ENCODE measurements at places on chromosomes 5 and 9.

DNA sequence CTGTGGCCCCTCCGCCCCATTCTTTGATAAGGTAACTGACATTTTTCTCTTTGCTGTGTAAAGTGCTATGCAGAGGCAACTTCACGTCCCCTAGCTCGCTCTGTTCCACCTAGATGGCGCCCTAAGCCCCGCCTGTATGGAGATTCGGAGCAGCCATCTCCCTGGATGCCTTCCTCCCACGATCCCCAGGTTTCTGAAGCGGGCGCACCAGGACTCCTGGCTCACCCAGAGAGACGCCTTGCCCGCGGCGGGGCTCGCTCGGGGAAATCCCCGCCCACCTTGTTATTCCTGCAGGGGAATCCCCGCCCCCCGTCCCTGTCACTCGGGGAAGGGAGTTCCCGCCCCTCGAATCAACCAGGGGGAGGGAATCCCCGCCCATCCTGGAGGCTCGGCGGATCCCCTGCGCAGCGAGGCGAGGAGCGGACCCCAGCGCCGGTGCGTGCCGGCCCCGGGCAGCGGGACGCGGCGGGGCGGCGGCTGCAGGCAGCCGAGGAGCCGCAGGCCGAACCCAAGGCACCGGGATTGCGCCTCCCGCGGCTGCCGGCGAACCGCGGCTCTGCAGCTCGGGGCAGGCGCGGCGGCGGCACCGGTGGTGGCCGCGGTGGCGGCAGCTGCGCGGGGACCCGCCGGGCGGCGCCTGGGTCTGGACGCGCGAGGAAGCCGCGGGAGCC is at the start of gene PDZD2:
TSS of gene PDZD2 (plus strand) at position 384 of the 671 bp plus-strand sequence.
- peak; percentile 61 for DNase-seq

- no peak for DNase-seq
Measured at GRCh38 chr5:96768708-96769251, 39.0 kb downstream of the ERAP1 start.

DNA sequence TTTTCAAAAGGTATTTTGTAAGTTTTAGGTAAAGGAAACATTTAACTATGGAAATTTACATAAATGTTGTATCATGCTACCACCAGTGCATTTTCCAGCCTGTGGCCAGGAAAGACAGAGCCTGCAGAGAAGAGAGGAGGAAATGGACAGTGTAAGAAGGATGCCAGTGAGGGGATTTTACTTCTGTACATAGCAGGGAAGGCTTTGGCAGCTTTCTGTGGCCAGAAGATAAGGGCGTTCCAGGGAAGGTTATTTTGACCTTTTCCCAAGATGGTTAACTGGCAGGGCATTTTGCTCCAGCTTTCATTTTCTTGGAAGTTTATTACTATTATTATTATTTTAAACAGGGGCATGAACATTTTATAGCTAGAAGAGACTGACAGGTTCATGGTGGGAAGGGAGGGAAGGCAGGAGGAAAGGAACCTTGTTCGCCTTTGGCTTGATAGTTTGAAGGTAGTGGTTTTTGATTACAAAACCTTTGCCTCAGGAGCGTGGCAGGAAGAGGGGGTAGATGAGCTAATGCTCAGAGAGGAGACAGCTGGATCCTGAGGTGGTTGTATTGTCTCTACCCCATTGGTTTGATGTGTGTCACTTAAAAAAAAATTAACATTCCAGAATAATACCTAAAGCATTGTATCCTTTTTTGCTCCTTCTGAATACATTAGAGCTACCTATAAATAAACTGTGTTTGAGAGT is 4.1 kb downstream of the ISOC1 start:
- DNase-seq, result no peak

DNA sequence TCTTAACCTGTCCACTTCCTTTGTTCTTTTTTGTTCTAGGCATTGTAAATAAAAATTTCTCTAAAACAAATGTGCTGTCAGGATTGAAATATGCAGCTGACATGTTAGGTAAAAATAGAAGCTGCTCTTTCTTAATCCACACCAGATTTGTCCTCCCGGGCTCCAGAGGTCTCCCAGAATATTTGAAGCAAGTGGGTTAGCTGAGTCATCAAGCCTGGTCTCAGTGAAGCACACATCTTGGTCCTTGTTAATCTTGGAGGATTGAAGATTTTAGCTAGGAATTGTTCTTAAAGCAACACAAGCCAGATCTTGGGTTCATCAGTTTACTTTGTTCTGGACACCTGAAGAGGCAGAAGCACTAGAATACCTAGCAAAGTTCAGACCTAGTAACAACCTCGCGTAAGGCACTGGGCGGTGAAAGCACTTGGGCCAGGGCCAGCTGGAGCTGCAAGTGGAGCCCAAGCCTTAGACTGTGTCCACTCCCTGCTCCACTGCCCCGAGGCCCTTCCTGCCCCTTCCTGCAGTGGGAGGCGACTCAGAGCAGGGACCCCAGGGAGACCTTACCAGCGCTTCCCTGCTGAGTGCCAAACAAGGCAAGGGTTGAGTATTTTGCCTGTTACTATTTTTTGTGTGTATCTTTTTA is 36.5 kb downstream of the HABP4 start:
- no peak for DNase-seq

DNA sequence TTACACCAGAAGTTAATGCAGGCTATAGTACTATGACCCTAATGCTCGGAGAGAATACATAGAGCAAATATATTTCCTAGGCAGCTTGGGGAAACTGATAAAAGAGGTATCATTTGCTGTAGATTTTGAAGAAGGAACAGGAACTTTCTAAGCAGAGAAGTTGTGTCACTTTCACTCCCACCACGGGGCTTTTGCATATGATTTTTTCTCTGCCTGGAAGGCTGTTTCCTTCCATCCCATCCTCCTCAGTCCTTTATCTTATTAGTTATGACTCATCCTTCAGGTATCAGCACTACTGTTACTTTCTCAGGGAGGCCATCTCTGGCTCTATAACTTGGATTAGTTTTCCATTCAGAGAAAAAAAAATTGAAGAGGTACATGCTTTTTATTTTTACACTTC is 2006.1 kb upstream of the WWC1 start:
- DNase-seq, result no peak

DNA sequence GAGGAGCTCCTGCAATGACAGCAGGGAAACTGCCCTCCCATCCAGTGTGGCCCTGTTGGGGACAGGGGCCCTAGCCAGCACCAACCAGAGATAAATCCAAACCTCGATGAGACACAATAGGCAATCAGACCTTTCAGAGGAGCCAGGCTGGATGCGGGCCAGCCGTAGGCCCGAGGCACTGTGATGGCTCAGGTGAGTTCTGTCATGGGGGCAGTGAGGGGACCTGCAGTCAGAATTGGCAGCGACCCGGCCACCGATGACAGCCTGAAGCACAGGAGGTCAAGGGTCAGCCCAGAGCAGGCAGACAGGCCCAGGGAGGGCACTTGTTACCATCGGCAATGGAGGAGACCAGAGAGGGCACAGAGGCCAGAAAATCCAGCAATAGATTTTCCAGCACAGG is 90.8 kb downstream of the FRMD3 start:
- no peak for DNase-seq

DNA sequence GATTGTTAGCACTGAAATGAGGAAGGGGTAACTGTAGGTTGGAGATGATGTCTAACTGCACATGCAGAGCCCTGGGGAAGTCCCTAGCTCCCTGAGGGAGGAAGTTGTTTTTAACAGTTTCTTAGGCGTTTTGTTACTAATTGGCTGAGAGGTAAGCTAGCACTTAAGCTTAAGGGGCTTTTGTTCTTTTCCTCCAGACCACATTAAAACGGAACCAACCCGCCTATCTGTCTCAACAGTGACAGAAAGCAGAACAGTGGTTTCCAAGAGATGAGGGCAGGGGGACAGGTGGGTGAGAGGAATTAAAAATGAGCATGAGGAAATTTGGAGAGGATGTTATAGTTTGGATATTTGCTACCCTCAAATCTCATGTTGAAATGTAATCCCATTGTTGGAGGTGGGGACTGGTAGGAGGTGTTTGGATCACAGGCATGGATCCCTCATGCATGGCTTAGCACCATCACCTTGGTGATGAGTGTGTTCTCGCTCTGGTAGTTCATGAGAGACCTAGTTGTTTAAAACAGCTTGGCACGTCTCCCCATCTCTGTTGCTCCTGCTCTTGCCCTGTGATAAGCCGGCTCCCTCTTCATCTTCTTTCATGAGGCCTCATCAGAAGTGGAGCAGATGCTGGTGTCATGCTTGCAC is 38.9 kb downstream of the LYRM7 start:
- peak; percentile 65 for DNase-seq

GRCh38 chr5:146334074-146334533 is 4.5 kb upstream of the POU4F3 start:
- DNase-seq, result no peak

- no peak for DNase-seq
Measured at GRCh38 chr9:87682085-87682484, 43.8 kb upstream of the CTSL start.

- DNase-seq, result no peak
Measured at GRCh38 chr5:166031926-166032325, 2259.5 kb upstream of the WWC1 start.

- no peak for DNase-seq
Measured at GRCh38 chr9:99782962-99783718, 38.5 kb upstream of the NR4A3 start.

- DNase-seq, result no peak
Measured at GRCh38 chr9:98329281-98329680, 73.8 kb upstream of the TBC1D2 start.

- DNase-seq, result no peak
Measured at GRCh38 chr5:27325513-27325912, 287.1 kb upstream of the CDH9 start.

- peak; percentile 1 for DNase-seq
Measured at GRCh38 chr5:176737746-176738636, 72.4 kb upstream of the UNC5A start.

DNA sequence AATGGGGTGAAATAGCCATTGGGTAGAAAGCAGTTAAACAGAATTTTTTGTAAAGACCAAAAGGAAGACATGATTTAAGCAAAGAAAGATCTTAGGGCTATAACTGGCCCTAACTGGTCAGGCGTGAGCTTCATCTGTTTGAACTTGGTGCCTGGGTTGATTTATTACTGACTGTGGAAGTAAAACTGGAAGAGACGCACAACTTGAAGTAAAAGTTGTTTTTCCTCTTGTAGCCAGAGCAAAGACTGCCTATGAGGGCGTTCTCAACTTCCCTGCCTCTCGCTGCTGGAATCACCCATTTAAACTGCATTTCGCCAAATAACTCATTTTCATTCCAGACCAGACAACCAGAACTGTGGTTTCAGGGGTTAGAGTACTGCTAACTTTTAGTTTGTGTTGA is 1.5 kb downstream of the THBS4 start:
- no peak for DNase-seq

DNA sequence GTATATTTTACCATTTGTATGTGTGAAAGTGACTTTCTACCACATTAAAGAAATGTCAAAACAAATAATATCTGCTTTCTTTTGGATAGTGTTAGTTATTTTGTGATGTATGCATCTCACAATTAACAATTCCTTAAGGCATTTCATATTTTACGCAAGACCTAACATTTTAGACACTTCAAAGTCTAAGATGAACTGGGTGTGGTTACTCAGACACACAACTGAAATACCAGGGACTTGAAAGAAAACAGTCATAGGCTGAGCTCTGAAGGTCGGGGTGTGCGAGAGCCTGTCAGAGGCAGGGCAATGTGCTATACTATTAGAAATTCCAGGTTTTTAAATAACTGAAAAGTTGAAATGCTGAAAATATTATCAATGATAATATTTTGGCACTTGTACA is 44.5 kb upstream of the ZNF622 start:
- no peak for DNase-seq

DNA sequence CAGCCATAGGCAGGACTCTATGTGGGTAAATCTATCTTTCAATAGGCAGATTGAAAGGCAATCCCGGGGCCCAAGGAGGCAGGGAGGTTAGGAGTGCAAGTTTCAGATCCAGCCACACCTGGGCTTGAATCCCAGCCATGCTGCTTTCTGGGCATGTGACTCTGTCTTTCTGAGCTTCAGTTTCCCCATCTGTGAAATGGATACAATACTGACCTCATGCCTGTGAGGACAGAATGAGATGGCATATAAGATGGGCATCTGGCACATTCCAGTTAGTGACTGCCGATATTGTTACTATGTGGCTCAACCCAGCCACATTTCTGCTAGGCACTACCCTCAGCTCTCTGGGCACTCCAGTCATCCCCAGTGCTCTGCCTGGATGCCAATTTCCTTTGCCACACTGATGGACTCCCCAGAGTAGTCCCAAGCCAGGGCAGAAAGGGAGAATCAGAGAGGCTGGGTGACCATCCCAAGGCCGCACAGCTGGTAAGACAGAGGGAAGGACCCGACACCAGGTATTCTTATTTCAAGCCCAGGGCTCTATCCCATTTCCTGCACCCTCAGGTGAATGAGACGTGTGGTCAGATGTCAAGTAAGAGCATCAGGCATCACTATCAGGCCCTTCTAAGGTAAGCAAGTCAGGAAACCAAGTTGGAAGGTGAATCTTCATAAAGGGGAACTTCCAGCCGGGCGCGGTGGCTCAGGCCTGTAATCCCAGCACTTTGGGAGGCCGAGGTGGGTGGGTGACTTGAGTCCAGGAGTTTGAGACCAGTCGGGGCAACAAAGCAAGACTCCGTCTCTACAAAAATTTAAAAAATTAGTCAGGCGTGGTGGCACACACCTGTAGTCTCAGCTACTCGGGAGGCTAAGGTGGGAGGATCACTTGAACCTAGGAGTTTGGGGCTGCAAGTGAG is 38.7 kb downstream of the SH3PXD2B start:
- DNase-seq, result no peak

GRCh38 chr5:173229966-173230689 is 4.9 kb downstream of the NKX2-5 start:
- no peak for DNase-seq

DNA sequence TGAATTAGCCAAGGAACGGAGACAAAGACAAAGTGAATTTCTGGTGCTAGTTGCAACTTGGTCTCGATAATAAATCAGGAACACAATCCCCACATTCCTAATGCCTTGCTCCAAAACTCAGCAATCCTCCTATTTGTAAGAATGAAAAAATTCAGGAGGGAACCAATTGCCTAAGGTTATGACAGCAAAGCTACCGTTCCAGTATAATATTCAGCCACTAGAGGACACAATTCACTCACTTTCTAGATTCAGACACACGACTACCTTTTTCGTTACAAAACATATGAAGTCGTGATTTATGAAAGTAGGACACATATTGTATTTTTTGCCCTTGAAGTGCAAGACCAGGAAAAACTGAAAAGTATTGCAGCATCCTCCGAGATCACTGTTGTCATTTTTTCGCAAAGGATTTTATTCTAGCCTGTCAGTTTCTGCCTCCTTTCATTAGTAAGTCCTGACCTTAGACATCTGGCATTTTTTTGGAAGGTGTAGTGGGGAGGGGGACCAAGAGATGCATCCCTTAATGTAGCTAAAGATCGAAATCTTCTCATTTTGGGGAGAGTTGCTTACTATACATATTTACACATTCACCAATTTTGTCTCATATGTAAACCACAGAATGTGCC is 133.1 kb downstream of the DOCK8 start:
- DNase-seq, result no peak

- no peak for DNase-seq
Measured at GRCh38 chr5:82586661-82587310, 308.6 kb upstream of the RPS23 start.

- no peak for DNase-seq
Measured at GRCh38 chr5:134570886-134571285, 45.4 kb downstream of the JADE2 start.
